ENCODE measurements at places on chromosomes 5 and 9.

- no peak overlapping the region for H3K27ac ChIP-seq
- H3K4me1 ChIP-seq: no peaks in the 10 kb centered on the region
- H3K27me3 ChIP-seq: no peaks in the 10 kb centered on the region
- no peaks in the 10 kb centered on the region for H3K36me3 ChIP-seq
- H3K4me3 ChIP-seq: no peak overlapping the region
These were observed 31.8 kb downstream of the SEC61B start for GRCh38 chr9:99253772-99254431.

- DNase-seq: no peak
- H3K27ac ChIP-seq: no peak overlapping the region
- H3K27me3 ChIP-seq: no peaks in the 10 kb centered on the region
These were observed 3.5 kb downstream of the USP20 start for GRCh38 chr9:129838707-129839259.

DNA sequence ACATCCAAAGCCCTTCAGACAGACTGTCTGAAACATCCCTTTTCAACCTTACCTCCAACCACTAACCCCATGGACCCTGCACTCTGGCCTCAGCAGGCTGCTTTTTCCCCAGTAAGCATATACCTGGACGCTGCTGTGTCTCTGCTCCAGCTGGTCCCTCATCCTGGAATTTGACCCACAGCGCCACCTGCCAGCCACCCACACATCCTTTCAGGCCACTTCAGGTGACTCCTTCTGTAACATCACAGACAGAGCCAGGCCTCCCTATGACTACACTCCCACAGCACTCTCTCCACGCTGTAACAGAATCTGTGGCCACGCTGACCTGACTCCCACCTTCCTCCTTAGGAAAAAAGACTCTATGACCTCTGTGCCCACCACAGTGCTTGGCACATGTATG is 3.4 kb downstream of the MGAT1 start:
- peak overlapping the region; percentile 62 for H3K27ac ChIP-seq
- no peaks in the 10 kb centered on the region for H3K27me3 ChIP-seq
- H3K36me3 ChIP-seq: no peaks in the 10 kb centered on the region
- H3K4me3 ChIP-seq: no peak overlapping the region
- DNase-seq: peak; percentile 69

DNA sequence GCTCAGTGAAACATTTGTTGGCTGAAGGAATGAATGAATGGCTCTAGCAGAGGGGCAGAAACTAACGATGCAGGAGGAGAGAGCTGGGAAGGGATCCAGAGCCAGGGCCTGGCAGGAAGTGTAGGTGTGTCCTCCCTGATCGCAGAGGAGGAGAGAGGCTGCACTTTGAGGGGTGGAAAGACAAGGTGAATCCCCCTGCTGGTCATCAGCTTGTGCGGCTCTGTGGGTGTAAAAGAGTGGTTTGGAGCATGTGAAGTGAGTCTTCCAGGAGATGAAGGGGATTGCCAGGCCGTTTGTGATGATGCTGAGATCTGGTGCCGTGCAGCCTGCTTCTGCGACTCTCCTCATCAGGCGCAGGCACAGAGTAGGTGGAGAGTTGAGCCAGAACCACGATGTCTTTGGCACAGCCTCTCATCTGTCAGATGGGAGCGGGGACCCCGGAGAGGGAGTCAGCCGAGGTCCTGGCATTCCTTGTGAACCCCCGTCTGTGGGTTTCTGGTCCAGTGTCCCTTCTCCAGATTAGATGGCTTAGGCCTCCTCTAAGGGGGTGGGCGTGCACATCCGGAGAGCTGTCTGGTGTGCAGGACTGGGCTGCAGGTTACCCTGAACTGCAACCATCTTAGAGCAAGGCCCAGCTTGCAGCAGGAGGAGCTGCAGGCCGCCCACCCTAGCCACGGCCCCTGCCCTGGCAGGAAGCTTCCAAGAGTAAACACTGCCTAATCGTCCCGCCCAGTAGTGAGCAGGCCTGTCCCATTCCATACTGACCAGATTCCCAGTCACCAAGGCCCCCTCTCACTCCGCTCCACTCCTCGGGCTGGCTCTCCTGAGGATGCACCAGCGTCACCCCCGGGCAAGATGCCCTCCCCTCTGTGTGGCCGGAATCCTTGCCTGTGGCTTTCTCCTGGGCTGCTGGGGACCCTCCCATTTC is at the start of gene ADAMTS13:
TSS of gene ADAMTS13 (plus strand) at position 753 of the 928 bp plus-strand sequence. CDS start at position 830, 77 bp downstream.
- no peaks in the 10 kb centered on the region for H3K36me3 ChIP-seq
- no peaks in the 10 kb centered on the region for H3K27me3 ChIP-seq
- H3K27ac ChIP-seq: no peak within 1 kb of the TSS
- no peak for DNase-seq
- no peak within 1 kb of the TSS for H3K4me3 ChIP-seq

GRCh38 chr5:58081435-58081834 is 378.5 kb downstream of the PLK2 start:
- no peaks in the 10 kb centered on the region for H3K4me1 ChIP-seq
- DNase-seq: no peak
- no peaks in the 10 kb centered on the region for H3K36me3 ChIP-seq
- H3K27ac ChIP-seq: no peak overlapping the region

All from hepatocyte (in vitro differentiated cells).